ENCODE measurements at places on chromosomes 7 and 10. TPM values are rescaled to one million over a fixed set of nuclear protein-coding genes. Genes with fewer than 3 reads are reported as not detected.

The IFIT1B gene
- not detected for total RNA-seq

The AMPH gene
- not detected for total RNA-seq

The CUEDC2 gene
- 36.5 TPM for total RNA-seq

The CPXM2 gene
- total RNA-seq = not detected

The GPER1 gene
- 0.25 TPM for total RNA-seq

The NT5C3A gene
- 53.6 TPM for total RNA-seq

The CCDC136 gene
- total RNA-seq = 16.0 TPM

The ENTPD1 gene
- total RNA-seq = 1.6 TPM

The AGBL3 gene
- total RNA-seq = 12.7 TPM

The MYH16 gene
- total RNA-seq = not detected

The ATOH7 gene
- not detected for total RNA-seq

The TLX1 gene
- not detected for total RNA-seq

The LBX1 gene
- total RNA-seq = not detected

The ADIRF gene
- total RNA-seq = not detected

The CCDC126 gene
- total RNA-seq = 15.0 TPM

The TCAF2 gene
- 15.4 TPM for total RNA-seq

The ANKRD61 gene
- not detected for total RNA-seq

The CNTNAP2 gene
- total RNA-seq = 1.2 TPM

DNA sequence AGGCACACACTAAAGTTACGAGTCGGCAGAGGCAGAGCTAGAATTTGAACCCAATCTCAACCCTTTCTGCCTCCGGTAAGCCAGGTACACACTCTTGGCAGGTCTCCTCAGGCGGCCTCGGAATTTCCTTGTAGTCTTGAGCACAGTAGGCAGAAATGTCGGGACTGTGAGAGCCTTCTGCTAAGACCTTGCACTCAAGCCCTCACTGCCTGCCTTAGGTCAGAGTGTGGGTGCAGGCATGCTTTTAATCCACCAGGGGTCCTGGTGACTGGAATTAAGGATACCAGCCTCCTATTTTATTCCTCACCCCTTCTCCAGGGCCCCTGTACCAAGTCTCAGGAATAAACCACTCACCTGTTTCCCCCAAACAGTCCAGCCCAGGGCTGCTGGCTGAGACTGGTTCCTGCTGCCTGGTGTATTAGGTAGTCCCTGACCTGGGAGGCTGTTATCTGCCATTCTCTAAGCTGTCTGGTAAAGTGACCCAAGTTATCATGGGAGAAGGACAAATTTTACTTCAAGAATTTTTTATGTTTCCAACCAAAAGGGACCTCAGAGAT, 855 bp downstream of the ATP6V1F start:
- peak; percentile 34 for DNase-seq

- DNase-seq = no peak
These were observed 102.7 kb downstream of the PRTFDC1 start for GRCh38 chr10:24849501-24850299.

DNA sequence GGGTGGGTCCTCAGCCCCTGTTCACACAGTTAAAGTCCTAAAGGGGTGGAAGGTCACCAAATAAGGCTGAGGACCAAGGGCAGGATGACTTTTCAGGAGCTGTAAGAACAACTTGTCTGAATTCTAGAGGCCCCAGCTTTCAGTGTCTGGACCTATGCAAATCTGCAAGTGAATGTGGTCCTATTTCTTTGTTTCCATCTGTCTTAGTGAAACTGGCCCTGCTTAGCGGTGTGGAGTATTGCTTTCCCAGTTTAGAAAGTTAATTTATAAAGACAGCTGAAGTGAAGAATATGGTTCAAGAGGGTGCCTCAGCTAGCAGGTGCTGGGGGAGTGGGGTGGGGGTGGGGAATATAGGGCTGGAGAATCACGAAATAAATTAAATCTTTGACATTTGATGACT, 40.1 kb downstream of the HHEX start:
- DNase-seq = no peak

DNA sequence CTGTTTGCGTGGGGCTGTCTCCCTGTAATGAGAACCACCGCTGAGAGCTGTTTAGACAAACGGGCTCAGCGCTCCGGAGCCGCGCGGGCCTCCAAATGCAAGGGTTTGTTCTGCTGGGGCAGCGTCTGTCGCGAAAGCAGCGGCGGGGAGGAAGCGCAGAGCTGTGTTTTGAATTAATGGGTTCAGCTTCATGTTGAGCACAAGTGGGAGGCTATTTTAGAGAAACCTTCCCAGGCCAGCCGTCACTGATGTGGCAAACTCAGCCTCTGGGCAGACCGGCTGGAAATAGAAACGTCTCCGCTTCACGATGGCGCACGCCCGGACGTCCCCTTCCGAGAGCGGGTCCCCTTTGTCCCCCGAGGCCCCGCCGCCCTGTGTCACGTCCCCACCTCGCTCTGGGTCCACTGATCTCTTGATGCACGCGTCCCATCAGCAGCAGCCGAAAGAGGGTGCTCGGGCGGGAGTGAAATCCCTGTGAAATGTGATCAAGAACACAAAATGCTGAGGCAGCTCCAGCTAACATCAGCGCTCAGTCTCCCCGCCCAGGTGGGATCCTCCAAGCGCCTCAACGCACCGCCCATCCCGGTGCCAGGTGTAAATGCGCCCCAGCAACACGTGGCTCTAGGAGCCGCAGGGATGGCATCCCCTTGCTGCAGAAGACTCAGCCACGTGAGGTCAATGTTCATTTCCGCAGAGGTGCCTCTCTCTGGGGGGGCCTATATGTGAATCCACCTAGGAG, 44.9 kb downstream of the BAMBI start:
- DNase-seq = no peak

DNA sequence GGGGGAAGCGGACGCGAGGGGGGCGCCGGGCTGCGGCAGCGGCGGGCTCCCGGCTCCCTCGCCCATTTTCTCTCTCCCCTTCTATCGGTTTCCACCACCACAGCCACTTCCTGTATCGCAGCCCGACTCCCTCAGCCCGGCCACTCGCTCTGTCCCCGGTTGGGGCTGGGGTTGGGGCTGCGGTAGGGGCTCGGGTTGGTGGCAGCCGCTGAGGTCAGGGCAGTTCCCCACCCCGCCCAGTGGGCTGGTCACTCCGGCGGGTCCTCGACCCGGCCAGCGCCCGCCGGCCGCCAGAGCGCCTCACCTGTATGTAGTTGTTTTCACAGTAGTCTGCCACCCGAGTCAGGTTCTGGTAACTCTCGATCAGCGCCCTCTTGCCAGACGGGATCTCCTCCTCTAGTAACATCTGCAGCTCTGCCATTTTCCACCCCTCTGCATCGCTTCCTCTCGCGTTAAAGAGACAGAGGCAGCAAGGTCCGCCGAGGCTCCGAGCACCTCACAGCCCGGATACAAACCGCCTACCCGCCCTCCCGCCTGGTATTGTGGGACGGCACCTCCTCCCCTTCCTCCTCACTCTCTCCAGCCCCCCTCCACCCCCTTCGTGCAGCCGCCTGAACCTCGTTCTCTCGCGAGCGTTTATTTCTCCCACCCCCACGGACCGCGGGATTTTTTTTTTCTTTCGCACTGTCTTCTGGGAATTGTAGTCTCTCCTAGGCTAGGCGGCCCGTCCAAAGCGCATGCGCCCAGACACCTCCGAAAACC, at the start of gene ABI1:
Gene ABI1 (minus strand): TSS at position 516 of the 762 bp plus-strand sequence. CDS start 95 bp downstream, at position 421.
- DNase-seq = peak; percentile 97

DNA sequence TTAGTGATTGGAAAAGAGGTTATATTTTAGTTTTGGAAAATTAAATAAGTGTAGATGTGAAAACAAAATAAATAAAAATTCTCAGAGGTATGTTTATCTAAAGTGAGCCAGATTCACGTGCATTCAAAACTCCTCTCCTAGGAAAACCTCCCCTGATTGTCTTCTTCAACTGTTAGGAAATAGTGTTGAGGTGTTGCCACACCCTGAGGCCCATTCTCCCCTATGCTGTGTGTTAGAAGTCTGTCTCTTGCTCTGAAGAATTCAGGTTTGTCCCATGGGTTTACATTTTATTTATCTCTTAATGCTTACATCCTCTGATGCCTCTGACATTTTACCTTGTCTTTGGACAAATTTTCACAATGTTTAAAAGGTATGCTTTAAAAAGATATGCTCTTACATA, 40.3 kb downstream of the PTPRE start:
- DNase-seq = no peak

- DNase-seq = no peak
These were observed 94.2 kb upstream of the CXCL12 start for GRCh38 chr10:44478876-44479705.

GRCh38 chr7:20224025-20224424, 6.8 kb upstream of the MACC1 start:
- no peak for DNase-seq

GRCh38 chr7:51121931-51122425, 194.6 kb downstream of the COBL start:
- no peak for DNase-seq

- no peak for DNase-seq
These were observed 7.5 kb downstream of the EMX2 start for GRCh38 chr10:117550076-117550475.

- DNase-seq = no peak
These were observed 35.7 kb upstream of the FGL2 start for GRCh38 chr7:77235276-77235675.

- peak; percentile 38 for DNase-seq
These were observed 252.2 kb downstream of the ELFN1 start for GRCh38 chr7:1922071-1922869.

DNA sequence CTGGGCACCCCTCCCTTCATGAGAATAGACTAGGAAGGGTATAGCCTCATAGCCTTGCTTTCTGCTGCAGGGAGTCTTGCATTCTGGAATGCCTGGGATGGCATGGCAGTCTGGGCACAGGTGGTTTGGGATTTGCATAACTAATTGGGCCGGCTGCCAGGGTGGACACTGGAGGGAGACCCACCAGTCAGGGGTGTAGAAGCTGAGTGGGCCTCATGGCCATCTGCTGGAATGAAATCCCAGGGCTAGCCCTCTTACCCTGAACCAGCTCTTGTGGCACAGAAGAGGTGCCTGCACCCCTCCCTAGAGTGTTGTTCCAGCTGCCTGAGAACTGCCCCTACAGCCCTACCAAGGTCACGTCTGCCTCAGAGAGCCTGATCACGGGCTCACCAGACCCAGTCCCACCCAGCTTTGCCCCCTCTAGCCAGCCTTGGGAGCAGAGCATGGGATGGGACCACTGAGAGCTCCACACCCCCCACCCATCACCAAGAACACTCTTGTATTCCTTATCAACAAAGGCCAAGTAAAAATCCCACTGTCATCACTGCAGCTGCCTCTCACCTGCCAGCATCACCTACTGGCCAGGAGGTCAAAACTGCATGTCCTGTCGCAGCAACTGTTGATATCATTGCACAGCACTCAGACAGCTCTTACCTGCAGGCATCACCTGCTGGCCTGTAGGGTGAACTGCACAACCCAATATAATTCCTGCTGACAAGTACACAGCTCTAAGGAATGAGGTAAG, 148.9 kb downstream of the ZEB1 start:
- DNase-seq = no peak

DNA sequence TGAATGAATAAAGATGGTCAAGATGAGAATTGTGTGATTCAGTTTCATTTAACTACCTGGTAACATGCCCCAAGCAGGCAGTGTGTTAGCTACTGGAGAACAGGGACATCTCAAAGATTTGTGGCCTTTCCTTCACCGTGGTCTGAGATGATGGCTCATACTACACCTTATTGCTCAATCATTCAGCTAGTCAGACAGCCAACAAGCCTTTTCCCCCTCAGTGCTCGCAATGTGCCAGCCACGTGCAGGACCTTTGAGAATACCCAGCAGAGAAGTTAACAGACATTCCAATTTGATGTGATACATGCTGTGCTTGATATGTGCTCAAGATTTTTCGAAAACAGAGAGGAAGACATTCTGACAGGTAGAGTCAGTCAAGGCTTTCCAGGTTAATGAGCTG, 562.8 kb downstream of the SUGCT start:
- DNase-seq = no peak

- DNase-seq = no peak
These were observed 255.0 kb upstream of the PHYHIPL start for GRCh38 chr10:58921421-58921855.

DNA sequence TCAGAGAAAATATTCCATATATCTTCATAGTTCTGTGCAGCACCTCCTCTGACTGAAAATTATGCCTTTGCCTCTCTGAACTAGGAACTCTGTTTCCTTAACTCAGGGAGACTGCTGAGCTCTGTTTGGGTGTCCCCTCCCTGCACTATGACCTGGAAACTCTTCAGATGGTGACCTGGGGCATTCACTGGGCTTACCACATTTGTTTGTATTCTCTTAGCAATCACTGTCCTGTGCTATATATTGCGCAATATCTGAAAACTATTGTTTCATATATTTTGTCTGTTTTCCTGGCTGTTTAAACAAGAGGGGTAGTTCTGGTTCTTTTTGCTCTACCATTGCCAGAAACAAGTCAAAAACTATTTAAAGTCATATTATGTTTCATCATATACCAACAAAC, 181.8 kb upstream of the KIAA1217 start:
- no peak for DNase-seq

All from naive thymus-derived CD8-positive, alpha-beta T cell (primary cell).